ENCODE measurements at places on chromosomes 16 and 17. TPM values are rescaled to one million over a fixed set of nuclear protein-coding genes. Genes with fewer than 3 reads are reported as not detected.

MYH13 gene
- total RNA-seq: not detected

TMEM235 gene
- not detected for total RNA-seq

EMP2 gene
- total RNA-seq: 84.7 TPM

EXOC3L1 gene
- 0.68 TPM for total RNA-seq

SLC43A2 gene
- total RNA-seq: 21.9 TPM

TBC1D3B gene
- 4.0 TPM for total RNA-seq

PCTP gene
- total RNA-seq: 13.3 TPM

NOG gene
- total RNA-seq: 2.3 TPM

NACA2 gene
- not detected for total RNA-seq

CD79B gene
- 6.0 TPM for total RNA-seq

GSDMA gene
- total RNA-seq: 1.2 TPM

ABCC12 gene
- total RNA-seq: not detected

KRT36 gene
- total RNA-seq: not detected

Measured in thoracic aorta (tissue), 2 donors.